ENCODE measurements at places on chromosomes 16 and 17.

DNA sequence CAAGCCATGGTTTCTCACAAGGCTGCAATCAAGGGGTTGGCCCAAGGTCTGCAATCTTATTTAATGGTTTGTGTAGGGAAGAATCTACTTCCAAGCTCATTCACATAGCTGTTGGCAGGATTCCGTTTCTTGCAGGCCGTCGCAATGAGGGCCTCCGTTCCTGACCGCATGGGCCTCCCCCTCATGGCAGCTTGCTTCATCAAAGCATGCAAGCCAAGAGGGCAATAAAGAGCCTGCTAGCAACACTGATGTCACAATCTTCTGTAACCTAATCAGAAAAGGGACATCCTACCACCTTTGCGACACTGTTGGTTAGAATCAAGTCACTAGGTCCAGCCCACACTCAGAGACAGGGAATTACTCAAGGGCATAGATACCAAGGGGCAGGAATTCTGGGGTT lies 95.5 kb downstream of the CCT6B start:
- no peak for DNase-seq

DNA sequence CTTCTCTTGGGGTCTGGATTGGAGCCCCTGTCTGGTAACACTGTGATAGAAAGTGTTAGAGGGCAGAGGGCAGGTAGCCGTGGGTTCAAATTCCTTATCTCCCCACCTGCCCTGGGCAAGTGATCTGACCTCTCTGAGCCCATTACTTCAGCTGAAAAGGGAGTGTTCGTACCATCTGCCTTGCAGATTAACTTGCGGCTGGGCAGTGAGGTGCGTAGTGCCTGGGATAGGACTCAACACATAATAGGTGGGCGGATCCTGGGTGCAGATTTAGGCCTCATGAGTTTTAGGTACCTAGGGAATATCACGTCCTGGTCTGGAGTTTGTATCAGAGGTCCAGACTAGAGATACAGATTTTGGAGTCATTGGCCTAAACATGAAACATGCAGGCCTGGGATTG lies 329.6 kb downstream of the CPPED1 start:
- no peak for DNase-seq

- no peak for DNase-seq
Observed at GRCh38 chr17:4858882-4859260, 25.7 kb downstream of the MINK1 start.

- no peak for DNase-seq
Observed at GRCh38 chr16:49701065-49701685, 154.7 kb downstream of the ZNF423 start.

- DNase-seq, result no peak
Observed at GRCh38 chr17:82034371-82035011, 3.0 kb downstream of the DCXR start.

DNA sequence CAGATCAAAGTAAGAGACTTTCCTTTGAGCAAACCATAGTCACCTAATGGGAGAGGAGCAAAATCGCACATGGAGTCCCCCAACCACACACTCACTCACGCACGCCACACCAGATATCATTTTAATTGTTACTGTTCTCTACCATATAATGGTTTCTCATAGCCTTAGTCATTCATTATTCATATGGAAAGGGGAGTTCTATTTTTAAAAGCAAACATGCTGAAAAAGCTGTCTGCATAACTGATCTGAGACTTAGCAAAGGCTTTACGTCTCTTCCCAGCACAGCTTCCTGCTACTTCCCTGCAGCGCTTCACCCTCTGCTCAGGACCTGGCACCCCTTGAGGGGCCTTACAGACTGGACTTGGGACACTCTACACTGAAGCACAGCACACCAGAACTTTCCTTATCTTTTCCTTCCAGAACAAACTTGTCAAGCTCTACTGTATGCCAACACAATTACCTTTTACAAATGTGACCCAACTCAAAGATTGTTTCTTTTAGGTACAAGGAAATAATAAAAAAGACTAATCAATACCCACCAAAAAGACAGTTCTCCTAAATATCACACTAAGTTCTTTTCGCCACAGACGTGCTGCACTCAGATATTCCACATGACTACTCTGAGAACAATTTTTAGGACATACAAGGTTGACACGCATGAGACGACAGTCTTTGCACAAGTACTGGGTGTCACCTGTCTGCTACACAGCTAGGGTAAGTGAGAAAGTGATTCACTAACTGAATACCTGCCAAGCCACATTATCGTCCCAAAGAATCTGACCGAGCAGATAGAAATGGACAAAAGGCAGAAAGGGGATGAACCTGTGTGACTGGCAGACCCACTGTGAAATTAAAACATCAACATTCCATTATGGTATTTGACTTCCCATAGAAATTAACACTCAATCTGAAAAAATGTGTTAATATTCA lies 21.5 kb downstream of the SRP68 start:
- DNase-seq, result no peak
